Stimulated activated effector memory CD8-positive, alpha-beta T cell treated with anti-CD3 and anti-CD28 coated beads, Interleukin-12 subunit alpha, Interleukin-12 subunit beta, amount 100 ng/mL, for 72 hours (primary cell): ENCODE measurements at places on chromosomes 4 and X.

- DNase-seq: no peak
Observed at GRCh38 chr4:148273501-148273986, 168.7 kb downstream of the NR3C2 start.

- DNase-seq: no peak
Observed at GRCh38 chr4:14719053-14719452, 283.2 kb upstream of the CPEB2 start.

- DNase-seq: no peak
Observed at GRCh38 chrX:39728852-39729598, 368.7 kb downstream of the BCOR start.

DNA sequence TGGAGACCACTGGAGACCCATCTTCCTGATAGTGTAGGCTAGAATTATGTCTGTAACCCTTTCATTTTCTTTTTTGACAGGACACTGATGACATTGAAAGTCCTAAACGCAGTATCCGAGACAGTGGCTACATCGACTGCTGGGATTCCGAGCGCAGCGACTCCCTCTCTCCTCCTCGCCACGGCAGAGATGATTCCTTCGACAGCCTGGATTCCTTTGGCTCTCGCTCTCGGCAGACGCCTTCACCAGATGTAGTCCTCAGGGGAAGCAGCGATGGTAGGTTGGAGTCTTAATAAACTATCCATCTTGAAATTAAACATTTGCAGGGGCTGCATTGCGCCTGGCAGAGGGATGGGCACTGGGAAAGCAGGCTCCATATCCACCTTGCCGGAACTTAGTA is 75.4 kb downstream of the LIMCH1 start:
- no peak for DNase-seq

DNA sequence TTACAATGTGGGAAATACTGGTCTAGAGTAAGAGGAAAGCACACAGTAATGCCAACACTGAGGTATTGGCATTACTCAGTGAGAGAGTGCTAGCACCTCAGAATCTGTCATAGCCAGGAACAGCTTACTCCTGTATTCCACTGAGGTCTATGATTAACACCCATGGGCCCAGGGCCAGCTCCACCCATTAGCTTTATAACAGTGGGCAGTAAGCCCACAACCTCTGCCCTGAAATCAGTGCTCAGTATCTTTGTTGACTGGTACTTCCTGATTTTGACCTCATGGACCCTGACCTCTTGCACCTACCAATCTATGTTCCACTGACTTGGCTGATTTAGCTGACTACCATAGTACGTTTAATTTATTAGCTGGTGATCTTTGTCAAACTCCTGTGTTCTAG is 56.1 kb downstream of the LANCL3 start:
- DNase-seq: no peak

DNA sequence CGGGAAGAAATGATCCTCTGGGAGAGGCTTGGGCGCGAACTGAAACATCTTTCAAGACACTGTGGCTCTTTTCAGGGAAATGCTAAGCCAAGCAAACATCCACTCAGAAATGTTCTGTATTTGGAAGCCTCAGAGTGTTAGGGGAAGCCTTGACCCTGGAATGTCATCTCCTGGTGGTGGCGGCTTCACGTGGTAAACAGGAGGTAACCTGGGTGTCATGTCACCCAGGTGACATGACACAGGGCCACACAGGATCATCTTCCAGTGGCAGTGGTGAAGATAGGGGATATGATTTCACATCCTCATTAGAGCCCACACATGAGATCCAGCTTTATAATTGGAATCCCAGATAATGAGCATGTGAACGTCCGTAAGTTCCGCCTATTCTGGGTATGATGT is 140.0 kb downstream of the TBL1X start:
- DNase-seq: no peak

DNA sequence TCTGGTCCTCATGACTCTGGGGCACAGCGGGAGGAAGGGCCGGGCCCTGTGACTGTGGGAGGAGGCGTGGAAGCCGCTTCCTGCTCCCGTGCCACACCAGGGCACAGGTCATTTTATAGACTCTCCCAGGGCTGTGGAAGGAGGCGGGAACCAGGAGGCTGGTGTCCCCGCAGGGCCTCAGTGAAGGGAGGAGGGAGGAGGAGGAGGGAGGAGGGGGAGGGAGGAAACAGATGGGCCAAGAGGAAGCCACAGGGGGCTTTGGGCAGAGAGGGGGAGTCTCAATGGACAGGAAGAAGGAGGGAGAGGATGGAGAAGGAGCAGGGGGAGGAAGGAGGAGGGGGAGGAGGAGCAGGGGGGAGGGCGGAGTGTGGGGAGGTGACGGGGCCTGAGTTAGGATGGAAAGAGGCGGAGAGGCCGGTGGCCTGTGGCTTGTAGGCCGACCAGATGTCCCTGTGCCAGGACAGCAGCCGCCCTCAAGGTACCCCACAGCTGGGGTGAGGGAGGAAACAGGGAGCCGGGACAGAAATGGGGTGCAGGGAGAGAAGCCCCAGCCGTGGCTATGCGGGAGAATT is 6.2 kb upstream of the PLCXD1 start:
- no peak for DNase-seq

- no peak for DNase-seq
Observed at GRCh38 chr4:87038837-87039615, 104.2 kb downstream of the AFF1 start.

DNA sequence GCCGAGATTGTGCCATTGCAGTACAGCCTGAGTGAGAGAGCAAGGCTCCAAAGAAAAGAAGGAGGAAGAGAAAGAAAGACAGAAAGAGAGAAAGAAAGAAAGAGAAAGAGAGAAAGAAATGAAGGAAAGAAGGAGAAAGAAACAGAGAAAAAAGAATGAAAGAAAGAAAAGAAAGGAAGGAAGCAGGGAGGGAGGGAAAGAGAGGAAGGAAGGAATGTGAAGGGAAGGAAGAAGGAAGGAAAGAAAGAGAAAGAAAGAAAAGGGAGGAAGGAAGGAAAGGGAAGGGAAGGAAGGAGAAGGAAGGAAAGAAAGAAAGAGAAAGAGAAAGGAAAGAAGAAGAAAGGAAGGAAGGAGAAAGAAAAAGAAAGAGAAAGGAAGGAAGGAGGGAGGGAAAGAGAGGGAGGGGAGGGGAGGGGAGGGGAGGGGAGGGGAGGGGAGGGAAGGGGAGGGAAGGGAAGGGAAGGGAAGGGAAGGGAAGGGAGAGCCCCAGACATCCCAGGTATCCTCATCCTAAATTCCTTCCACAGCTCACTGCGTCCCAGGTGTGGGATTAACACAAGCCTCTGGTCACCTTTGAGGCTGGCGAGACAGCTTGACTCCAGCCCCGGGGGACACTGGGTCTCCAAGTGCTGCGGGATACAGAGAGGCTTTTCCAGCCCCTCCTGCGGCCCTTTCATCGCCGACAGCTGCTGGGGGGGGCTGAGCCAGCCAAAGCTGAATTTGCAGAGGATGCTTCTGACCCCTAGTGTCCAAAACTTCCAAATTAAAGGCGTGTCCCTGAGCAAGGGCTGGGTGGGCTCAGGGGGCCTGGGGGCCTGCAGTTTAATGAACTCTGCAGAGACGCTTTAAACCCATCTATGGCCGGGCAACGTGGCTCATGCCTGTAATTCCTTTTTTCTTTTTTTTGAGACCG is 24.2 kb upstream of the CSF2RA start:
- no peak for DNase-seq

- no peak for DNase-seq
Observed at GRCh38 chr4:107008115-107008514, 28.0 kb downstream of the DKK2 start.

GRCh38 chr4:15353207-15353606 is 74.6 kb upstream of the C1QTNF7 start:
- no peak for DNase-seq

DNA sequence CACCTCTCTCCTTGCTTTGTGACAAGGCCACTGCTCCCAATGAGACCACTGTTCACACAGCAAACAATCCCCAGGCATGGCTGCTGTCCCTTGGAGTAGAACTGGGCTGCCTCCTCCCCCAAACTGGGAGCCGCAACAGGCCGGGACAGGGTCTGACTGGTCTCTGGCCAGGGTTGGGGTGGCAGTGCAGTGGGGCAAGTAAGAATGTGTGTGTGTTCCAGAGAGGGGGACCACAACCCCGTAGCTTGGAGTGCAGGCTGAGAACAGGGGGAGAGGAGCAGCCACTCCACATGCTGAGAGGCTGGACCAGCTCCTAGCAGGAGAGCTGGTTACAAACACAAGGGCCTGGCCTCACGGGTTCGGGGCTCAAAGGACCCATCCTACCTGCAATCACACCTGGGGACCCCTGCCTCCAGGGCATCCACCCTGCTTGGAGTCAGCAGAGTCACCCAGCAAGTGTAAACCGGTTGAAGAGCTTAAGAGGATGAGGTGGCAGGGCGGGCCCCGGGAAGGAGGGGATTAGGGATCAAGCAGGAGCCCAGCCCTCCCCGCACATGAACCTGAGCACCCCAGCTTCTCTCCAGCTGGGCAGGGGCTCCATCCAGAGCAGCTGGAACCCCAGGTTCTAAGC is 3.8 kb upstream of the ZNF185 start:
- no peak for DNase-seq

GRCh38 chr4:158850800-158851644 is 82.2 kb downstream of the FNIP2 start:
- no peak for DNase-seq

DNA sequence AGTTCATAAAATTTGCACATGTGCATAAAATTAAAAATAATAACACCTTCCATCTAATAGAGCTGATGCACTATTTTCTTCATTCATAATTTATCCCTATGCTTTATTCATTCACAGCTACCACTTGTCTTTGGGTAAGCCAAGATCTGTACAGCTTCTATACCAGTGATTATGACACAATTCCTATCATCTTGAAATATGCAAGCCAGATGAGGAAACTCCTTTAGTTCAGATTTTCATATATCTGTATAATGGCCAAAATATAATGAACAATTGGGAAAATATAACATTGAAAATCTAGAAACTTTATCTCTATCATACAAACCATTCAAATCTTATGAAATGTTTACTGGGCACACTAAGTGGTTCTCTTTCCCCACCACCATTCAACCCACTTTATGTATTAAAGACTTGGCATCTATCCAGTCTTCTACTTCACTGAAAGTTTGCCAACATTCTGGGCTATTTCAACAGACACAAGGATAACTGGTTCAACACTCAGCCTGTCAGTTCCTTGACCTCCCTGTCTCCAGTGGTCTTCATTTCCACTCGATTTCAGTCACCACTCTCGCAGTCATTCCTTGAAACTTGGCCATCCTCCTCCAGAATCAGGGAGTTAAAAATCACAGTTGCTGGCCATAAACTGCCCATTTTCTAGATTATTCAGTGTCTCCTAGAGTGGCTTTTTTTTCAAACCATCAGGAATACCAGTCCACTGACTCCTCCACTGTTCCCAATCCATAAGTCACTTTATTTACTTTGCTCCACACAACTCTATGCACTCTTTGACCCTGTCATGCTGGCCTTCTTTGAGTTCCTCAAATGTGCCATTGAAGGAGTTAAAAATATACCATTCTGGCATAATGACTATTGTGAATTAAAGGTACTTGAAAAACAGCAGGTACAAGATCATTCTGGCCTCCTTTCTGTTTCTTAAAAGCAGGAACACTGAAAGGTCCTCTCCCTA is 85.5 kb downstream of the CAMK2D start:
- DNase-seq: no peak

DNA sequence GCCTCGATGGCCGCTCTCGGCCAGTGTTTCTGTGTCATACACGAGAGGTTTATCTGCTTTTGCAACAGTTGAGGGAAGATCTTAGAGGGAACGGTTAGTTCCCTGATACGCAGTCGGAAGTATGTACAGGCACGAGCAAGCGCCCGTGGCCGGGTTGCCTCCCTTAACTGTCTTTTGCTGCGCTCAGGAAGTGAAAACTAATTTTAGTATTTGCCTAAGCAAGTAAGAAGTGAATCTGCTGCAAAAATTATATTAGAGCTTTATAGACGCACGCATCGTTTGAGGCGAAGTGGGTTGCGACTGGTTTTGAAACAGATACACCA is 695 bp downstream of the MTM1 start:
- no peak for DNase-seq

- no peak for DNase-seq
Observed at GRCh38 chr4:38297061-38297460, 336.9 kb downstream of the PTTG2 start.

DNA sequence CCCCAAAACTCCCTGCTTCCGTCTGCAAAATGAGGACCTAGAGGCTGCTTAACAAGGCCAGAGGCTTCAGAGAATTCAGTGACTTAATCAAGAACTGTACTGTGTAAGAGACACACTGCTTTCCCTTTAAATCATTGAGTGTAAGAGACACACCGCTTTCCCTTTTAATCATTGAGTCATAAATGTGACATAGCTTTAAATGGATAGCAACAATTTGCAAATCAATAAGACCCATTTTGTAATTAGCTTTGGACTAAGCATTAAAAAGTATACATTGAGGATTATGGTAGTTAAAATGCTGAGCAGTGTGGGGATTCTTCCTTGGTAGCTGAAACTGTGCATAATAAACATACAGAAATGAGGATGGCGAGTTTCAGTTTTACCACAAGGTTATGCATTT is 31.8 kb downstream of the ARX start:
- no peak for DNase-seq

- DNase-seq: no peak
Observed at GRCh38 chr4:119873132-119873531, 193.5 kb downstream of the MAD2L1 start.

DNA sequence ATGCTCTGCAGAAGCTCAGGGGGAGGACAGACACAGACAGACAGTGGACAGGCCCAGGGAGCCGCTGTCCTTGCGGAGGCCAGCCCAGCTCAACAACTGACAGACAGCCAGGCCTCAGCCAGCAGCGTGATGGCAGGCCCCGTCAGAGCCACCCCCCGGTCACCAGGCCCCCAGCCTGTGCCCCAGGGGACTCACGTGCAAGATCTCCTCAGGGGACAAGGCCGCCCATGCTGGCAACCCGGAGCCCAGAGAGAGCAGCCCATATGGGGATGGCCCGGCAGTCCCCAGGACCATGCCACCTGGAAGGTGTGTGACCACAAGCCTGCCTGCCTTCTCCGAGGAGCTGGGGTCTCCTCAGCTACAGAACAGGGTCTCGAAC is 28.0 kb upstream of the MXD4 start:
- no peak for DNase-seq

DNA sequence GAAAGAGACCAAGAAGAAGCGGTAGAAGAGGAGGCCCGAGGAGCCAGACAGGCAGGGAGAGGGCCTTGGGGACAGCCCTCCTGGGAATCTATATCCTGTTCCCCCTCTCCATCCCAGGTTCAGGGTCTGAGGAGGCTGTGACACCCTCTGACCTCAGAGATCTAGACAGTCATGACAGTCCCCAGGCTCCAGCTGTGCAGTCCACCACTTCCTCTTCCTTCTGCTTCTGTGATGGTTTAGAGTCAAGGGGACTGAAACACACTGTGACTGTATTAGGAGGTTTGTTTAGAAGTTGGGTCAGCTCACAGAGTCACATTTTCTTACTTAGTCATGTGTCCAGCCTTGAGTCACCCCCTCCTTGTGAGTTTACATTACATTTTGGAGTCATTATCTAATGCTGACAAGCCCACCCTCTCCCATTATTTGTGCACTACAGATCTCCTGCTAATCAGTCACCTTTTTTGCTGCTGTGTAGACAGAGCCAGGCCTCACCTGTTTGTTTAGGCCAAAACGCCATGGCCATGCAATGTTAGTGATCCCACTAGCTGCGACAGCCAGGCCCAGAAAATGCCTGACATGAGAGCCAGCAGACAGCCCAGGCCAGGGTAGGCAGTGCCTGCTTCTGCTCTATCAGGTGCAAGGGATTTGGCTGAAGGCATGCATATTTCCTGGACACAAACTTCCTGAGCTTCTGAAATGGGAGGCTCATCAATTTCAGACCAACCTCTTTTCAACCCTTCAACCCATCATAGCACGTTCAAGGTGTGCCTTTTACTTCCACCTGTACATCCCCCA is 26.0 kb downstream of the MANBA start:
- DNase-seq: no peak

GRCh38 chrX:121322159-121322558 is 274.7 kb downstream of the GLUD2 start:
- DNase-seq: no peak
